NCI-H774 (cell line): ENCODE measurements at places on chromosomes 2 and 18.

DNA sequence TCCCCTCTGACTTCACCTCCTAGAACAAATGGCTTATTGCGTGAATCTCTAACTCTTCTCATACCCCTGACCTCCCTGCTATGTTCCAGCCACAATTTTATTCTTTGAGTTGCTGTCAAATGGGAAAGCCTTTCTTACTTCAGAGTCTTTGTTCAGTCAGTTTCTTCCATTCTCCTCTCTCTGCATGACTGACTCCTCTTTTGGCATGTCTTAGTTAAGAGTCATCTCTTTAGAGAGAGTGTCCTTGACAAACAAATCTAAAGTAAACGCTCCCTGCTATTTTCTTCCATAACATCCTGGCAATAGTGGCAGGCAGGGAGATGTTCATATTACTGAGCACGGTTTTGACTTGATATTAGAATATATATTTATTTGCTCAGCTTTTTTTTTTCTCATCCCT is 170.7 kb upstream of the ERBB4 start:
- DNase-seq = no peak

DNA sequence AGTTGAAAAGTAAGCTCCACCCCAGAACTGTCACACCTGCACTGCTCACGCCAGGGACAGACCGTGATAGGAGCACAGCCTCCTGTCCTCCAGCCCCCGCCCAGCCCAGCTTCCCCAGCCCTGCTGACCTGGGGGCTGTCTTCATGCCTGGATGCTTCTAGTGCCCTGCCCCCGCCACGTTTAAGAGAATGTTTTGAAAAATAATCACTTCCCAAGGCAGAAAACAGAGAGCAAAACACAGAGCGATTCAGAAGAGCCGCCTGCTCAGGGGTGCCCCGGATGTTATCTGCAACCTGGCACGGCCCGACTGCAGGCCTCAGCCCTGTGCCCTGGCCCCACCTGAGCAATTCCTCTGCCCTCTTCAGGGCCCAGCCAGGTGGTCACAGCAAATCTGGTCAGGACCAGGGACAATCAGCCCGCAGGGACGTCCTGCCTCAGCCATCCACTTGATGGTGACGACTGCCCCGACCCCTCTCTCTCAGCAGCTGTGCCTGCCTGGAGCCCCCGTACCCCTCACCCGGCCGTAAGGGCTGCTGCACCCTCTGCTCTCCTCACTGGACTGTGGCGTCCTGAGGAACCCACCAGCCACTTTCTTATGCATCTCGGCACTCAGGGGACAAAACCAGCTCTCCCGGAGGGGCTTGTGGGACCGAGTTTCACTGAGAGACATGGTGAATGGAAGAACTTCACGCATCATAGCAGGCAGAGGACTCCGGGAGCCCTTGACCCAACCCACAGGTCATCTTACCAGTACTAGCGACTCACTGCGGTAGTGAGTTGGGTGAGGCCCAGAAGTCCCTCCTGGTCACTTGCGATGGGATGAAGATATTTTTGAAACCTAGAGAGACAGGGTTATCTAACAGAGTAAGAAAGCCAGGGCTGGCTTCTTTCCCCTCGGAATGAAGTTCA is 30.2 kb downstream of the ADI1 start:
- DNase-seq = peak; percentile 31

GRCh38 chr2:64944484-64944883 is 44.7 kb upstream of the SLC1A4 start:
- no peak for DNase-seq

DNA sequence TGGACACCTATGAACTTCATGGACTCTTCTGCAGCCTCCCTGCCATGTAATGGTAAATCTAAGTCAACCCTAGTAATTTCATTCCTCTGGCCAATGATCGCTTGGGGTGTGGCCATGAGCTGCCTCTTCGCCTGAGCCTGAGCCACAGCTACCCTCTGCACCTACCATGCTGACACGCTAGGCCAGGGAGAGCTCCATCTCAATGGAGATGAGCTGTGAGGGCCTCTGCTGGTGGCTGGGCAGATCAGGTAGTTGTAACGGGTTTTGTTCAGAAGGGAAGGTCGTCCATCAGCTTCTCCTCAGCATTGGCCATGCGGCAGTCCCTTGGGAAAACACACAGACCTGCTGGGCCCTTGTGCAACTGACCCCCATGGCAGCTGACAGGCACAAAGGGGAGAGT is 24.4 kb downstream of the MPHOSPH10 start:
- DNase-seq = no peak

GRCh38 chr2:25201794-25202193 is 33.4 kb upstream of the POMC start:
- DNase-seq = no peak

DNA sequence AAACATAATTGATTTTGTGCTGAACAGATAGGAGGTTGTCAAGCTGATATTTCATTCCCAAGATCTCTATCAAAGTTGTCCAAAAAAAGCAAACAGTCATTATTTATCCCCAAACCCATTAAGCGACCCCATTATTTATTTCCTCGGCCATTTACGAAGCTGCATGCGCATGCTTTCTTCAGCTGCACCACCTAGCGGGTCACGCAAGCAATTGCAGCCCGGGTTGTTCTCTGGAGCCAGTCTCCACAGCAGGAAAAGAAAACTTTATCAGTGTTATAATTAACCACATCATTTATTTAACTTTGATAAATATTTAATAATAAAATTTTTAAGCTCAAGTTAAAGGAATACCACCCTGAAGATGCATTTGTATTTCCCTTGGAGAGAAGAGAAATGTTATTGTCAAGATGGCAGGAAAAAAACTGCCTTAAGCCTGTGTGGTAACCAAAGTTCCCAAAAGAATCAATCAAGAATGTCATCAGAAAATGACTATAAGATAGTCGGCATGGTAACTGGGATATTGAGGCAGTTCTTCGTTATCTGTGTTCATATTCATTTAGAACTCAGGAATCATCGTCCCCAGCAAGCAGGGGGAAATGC is 304.7 kb downstream of the FBXO15 start:
- peak; percentile 9 for DNase-seq

DNA sequence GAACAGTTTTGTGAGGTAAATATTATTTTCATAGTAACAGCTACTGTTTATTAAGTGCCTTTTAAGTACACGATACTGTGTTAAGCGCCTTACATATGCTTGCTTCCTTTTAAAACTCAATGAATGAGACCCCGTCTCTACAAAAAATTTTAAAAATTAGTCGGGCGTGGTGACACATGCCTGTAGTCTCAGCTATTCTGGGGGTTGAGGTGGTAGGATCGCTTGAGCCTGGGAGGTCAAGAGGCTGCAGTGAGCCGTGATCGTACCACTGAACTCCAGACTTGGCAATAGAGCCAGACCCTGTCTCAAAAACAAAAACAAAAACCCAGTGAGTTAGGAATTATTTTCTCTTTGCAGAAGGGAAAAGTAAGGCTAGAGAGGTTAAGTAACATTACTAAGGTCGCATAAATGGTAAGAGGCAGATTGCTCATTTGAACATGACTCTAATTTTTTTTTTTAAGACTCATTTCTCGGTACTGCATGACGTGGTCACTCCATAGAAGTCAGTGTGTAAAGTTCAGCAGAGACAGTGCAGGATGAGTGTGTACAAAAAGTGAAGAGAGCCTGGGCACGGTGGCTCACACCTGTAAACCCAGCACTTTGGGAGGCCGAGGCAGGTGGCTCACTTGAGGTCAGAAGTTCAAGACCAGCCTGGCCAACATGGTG is 1.1 kb downstream of the METAP1D start:
- no peak for DNase-seq

DNA sequence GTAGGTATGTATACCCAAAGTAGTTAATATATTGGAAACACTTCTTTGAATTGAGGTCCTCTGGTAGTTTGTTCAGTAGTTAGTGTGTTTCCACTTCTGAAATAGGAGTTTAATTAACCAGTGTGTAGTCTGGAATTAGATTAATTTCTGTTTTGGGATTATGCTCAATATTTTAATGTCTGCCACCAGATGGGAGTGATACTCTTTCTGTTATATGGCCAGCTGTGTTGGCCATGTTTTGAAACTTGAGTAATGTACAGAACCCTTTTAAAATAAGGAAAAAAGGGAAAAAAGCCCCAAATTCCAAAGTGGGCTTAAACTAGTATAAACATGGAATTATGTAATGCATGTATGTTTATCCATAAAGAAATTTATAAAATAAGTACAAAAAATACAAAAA is 147.7 kb downstream of the CTNNA2 start:
- DNase-seq = no peak
